ENCODE measurements at places on chromosomes 2 and 18.

DNA sequence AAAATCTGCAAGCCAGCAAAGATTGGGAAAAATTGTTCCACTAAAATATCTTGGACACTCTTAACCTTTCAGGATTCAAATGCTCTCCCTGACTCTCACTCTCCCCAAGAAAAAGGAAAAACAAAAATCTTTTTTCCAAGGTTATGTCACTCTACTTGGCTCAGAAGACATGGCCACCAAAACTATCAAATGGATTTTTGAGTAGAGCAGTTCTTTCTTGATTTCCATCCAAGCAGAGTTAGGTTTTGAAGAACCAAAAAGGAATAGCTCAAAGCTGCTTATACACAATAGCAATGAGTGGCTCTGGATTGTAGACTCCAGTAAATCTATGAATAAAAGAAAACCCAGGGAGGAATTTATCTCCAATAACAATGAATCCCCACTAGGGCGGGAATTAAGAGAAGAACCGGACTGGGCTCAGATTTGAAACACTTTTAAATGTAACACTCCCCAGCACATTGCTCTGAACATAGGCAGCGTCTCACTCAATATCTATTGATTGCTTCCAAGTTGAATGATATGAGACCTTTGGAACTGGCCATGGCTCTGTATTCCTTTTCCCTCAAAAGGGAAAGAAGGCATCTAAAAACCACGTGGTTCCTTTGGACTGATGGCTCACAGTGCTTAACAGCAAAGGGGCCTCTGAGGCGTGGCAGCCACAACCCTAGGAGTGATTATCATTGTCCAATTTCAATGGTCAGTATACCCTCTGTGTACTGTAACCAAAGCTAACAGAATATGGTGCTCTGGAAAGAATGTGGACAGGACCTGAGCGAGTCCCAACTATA is 68.3 kb downstream of the SPRED2 start:
- no peak for DNase-seq

GRCh38 chr2:127162261-127163089 is 55.5 kb upstream of the BIN1 start:
- DNase-seq = no peak

DNA sequence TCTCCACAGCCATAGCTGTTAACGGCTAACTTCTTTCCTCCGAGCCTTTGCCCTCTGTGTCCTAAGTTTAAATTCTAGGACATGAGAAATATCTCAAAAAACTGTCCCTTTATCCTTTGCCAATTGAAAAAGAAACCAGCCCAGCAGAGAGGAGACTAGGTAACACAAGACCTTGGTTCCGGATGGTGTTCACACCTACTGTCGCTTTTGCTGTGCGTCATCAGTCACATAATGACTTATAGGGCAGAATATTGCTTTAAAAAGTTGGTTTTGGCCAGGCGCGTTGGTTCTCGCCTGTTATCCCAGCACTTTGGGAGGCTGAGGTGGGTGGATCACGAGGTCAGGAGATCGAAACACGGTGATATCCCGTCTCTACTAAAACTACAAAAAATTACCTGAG is 66.2 kb downstream of the SP3 start:
- DNase-seq = no peak

DNA sequence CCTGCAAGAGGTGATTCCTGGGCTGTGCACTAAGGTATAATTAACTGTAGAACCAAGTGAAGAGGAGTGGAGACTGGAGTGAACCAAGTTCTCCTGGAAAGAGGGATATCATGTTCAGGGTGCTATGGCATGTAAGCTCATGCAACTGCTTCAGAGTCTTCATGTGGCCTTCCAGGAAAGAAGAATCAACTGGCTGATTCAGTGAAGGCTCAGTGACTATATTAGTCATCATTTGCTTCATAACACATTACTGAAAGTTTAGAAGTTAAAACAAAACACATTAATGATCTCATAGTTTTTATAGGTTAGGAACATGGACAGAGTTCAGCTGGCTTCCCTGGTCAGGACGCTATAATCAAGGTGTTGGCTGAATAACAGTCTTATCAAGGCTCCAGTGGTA is 1200.8 kb upstream of the GYPC start:
- no peak for DNase-seq

- DNase-seq = no peak
Measured at GRCh38 chr18:9861933-9862332, 23.8 kb upstream of the TXNDC2 start.

- DNase-seq = no peak
Measured at GRCh38 chr2:24469148-24469650, 21.9 kb upstream of the NCOA1 start.

- DNase-seq = no peak
Measured at GRCh38 chr2:30208453-30208852, 22.9 kb upstream of the LBH start.

DNA sequence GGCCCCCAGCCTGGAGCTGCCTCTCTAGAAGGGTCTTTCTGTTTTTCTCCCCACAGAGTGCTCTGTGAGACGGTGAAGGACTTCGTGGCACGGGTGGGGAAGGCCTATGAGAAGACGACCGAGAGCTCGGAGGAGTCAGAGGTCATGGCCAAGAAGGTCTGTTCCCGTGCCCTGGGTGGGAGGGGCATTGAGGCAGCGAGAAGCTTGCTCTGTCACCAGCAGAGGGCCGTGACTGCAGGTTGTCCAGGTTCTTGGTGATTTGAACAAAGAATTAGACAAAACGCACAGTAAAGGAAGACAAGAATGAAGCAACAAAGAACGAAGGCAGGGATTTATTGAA is 93.9 kb downstream of the DGKD start:
- no peak for DNase-seq

- no peak for DNase-seq
Measured at GRCh38 chr2:14560716-14561115, 71.8 kb upstream of the LRATD1 start.

DNA sequence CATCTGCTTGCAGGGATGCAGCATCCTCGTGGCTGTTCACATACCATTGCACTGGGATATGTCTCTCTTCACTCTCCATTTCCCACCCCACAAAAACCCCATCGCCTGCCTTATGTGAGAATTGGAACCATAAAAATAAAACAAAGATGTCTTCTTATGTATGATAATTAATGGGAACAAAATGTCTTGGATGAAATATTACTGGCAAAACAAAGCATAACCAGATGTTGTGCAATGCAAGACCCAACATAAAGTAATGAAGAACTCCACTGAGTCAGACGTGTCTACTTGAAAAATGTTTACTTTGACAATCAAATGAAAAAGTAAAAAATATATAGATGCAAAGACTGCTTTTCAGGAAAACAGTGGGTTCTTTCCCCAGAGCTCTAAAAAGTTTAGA is 611.3 kb upstream of the SYT4 start:
- DNase-seq = no peak

DNA sequence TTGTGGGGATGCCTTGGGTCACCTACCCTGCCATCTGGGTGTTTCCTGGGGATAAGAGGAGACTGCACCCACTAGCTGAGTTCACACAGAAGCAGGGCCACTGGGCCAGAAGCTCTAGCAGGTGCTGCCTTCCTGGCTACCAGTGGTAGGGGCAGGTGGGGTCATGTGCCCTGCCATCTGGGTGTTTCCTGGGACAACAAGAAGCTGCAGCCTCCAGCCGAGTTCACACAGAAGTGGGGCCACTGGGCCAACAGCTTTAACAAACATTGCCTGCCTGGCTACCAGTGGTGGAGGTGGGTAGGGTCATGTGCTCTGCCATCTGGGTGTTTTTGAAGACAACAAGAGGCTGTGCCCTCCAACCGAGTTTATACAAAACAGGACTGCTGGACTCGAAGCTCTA is 282.2 kb upstream of the SYT4 start:
- DNase-seq = no peak

DNA sequence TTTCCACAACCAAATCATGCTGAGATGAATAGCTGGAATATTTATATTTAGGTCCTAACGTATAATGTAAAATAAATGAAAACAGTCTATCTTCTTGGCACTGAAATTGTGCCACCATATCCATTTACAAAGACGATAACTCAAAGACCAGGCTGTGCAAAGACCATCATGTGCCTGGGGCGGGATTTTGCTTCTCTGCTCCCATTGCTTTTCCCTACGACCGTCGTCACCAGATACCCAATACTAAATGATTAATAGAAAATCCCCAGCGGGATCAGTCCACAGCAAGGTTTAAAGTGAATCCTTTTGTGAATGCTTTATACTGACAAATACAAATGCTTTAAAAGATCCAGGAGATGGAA is 194.3 kb upstream of the ARL4C start:
- no peak for DNase-seq

GRCh38 chr2:223477318-223477717 is 124.8 kb downstream of the SCG2 start:
- DNase-seq = no peak

DNA sequence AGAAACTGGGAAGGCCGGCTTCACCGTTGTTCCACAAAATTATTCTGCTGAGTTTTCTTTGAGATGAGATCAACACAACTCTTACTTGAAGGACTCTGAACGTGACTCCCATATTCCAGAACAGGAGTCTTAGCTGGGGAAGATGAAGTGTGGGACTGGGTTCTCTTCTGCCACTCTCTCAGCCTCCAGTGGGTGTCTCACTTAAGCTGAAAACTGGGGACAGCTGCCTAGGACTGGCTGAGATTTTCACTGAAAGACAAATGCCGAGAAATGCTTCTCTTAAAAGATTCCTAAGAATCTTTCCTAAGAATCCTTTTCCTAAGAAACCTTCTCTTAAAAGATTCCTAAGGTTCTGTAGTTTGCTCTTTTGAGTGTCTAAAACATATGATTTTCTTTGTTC is 156.6 kb upstream of the LHCGR start:
- DNase-seq = no peak

DNA sequence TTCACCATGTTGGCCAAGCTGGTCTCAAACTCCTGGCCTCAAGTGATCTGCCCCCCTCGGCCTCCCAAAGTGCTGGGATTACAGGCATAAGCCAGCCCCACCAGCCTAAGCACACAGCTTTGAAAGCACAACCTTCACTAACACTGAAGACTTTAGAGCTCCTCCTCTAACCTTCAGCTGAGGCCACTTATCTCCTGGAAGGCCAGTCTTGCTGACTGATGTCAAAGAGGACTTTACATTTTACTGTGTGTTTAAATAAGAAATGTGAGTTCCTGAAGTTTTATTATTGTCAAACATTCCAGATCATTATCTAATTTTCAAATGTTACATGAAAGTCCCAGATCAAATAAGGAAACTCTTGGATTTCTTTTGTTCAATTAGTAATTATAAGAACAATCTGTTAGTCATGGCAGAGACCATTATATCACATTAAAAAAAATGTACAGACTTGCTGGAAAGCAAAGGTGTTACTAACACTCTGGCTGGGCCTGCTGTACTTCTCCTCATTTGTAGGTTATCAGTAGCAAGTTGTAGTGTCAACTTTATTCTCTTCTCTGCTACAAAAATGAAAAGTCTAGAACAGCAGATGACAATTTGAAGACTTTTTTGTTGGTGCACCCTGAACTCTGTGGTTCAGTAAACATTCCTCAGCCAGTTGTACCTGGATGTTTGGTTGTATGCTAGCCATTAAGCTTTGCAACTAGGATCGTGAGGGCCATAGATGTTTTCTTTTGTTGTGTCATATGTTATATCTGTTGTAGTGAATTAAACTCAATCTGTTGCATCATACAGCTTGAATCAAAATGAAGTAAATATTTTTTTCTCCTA is 80.0 kb downstream of the AOX1 start:
- no peak for DNase-seq

GRCh38 chr18:24500766-24501165 is 40.3 kb downstream of the HRH4 start:
- no peak for DNase-seq

DNA sequence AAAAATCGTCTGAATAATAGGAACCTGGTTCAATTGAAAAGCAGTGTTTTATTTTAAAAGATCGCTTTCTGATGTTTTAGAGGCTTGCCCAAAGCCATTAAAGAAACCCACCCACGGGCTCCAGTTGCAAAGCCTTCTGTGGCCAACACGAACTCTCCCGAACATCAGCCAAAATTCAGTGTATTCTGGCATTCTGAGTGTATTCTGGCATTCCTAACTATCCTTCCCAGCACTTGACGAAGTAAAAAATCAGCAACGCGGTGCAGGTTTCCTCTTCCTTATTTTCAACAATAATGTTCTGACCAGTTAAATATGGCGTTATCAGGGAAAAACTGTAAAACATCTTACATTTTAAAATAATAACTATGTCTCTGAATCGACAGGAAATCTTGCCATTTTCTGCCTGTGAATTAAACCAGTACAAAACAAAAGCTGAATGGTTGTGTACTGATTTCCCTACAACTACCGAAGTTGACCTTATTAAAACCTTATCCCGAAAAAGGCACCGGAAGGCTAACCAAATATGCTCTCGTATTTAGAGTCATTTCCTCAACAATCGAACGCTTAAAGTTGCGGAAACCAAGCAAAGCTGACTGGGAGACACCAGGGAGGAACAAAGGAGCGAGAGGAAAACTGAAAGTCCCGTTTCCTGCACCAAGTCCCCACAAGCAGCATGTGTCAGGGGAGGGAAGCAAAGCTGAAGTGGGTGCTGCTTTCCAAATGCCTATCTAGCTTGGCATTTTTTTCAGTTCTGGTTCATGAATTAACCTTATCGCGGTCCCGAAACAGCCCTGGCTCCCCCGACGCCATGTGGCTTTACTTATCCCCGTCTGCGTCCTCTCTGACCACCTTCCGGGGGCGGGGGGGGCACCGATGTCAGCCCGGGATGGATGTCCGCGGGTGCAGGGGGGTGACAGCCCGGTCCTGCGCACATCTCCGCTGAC is 44.3 kb downstream of the ZNF516 start:
- DNase-seq = no peak

- no peak for DNase-seq
Measured at GRCh38 chr18:33578518-33579348, 714 bp downstream of the ASXL3 start.

GRCh38 chr2:218812861-218813260 is 18.7 kb downstream of the PRKAG3 start:
- DNase-seq = no peak

- no peak for DNase-seq
Measured at GRCh38 chr2:177639262-177639914, 246.8 kb downstream of the AGPS start.

DNA sequence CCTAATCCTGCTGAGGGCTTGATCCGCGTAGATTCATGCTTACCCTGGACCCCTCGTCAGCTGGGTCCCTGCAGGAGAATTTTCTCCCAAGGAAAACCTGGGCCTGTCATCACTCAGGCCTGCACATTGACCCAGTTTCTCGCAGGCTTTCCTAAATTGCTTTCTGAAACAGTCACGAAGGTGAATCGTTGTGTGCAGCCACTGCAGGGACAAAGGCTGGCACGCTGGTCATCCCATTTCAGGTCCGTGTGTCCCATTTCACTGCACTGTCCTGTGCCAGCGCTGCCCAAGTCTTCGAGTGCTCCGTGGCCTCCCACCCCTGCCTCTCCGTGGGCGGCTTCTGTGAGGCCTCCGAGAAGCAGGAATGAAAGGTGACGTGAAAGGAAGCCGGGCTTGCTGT is 62.8 kb upstream of the YWHAQ start:
- DNase-seq = no peak
